Omental fat pad (tissue), 4 donors: ENCODE measurements at places on chromosomes 6 and 20. TPM values are rescaled to one million over a fixed set of nuclear protein-coding genes. Genes with fewer than 3 reads are reported as not detected.

DNA sequence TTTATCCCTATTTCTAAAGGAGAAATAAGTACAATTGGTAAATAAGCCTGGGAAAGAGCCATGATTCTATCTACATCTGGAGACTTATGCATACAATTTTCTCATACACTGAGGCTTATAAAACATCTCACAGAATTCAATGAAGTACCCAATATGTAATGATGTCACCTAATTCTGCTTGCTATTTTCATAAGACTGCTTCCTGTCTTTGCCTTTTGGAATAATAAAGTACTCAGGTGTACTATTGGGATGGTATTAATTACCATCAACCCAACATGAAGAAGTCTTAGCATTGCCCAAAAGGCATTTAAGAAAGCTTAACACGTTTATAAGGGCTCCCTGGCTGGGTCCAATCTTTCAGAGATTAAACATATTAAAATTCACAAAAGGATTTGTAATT lies 216.4 kb upstream of the TSHZ2 start:
- DNase-seq: no peak

The VSX1 gene
- not detected for total RNA-seq

DNA sequence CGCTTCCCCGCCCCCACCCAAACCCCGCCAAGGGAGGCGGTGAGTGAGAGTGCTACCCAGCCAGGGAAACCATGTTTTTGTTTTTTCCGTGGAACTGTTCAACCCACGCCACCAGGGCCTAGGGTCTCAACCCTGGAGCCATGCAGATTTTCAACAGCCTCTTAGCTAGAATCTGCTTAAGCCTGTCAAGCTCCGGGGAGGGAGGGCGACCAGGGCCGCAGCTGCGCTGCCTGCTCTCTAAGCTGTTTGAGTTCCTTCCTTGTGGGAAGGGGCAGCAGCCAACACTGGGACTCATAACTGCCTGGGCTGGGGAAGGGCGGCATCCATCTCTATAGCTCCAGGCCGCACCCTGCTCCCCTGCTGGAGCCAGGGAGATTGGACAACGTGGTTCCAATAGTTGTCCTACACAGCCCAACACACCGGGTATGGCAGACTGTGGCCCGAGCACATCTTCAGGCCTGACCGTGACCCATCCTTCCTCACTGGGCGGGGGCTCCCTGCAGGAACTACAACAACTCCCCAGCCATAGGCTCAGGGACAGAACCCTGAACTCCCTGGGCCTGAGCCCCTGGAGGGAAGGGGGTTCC lies 1065.7 kb upstream of the MANEA start:
- DNase-seq: no peak

The TNFRSF21 gene
- total RNA-seq: 72.4 TPM
